ENCODE measurements at places on chromosomes 6 and 20.

DNA sequence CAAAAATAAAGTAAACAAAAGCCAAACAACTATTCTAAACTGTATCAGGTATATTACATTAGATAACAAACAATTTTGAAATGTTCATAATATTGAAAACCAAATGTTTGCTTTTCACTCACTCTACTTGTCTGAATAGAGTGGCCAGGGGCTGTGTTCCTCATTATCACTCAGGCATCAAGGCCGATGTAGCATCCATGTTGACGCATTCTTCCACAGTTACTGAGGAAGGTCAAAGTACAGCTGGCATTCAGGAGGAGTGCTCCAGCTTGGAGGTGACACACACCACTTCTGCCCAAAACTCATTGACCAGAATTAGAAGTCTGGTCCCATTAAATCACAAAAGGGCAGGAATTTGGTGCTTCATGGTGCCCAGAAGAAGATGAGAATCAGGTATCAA, 137.6 kb upstream of the MANEA start:
- no peak for DNase-seq

DNA sequence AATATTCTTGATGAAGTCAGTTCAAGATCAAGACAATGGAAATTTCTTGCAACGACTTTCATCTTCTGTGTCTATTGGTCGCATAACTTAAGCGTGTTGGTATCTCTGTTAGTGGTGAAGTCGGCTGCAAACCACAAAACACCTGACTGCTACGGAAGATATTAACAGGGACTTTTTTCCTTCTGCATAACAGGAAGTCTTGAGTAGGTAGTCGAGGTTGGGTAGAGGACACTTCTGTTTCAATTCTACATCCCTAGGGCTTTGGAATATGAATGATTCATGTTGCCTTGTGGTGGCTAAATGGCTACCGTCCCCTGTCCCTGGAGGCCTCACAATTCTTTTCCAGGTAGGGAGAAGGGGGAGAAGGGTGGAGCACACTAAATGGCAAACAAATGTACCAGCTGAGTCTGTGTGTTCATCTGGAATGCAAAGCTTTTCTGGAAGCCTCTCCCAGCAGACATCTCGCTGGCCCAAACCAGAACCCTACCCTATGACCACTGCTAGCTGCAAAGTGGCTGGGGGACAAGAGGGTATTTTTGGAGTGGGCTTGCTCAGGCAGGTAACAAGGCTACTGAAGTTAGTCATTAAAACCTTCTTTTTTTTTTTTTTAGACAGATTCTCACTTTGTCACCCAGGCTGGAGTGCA, 34.6 kb upstream of the NKX2-2 start:
- no peak for DNase-seq

DNA sequence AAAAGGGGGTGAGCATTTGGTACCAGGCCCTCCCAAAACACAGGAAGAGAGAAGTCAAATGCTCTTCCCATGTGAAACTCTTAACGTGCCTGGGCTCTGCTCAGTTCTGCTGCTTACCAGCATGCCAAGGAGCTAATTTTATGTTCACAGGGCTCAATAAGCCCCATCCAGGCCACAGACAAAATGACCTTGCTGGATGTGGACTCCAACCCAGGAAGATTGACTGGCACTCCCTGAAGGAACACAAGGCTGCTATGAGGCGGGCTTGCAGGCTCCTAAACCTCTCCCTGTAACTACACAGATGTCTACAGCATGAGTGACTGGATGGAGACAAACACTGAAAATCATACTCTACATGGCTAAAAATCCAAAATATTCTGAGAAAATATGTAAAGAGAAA, 50.6 kb downstream of the CHD6 start:
- no peak for DNase-seq

GRCh38 chr6:3406362-3406821, 50.5 kb downstream of the SLC22A23 start:
- DNase-seq, result no peak

DNA sequence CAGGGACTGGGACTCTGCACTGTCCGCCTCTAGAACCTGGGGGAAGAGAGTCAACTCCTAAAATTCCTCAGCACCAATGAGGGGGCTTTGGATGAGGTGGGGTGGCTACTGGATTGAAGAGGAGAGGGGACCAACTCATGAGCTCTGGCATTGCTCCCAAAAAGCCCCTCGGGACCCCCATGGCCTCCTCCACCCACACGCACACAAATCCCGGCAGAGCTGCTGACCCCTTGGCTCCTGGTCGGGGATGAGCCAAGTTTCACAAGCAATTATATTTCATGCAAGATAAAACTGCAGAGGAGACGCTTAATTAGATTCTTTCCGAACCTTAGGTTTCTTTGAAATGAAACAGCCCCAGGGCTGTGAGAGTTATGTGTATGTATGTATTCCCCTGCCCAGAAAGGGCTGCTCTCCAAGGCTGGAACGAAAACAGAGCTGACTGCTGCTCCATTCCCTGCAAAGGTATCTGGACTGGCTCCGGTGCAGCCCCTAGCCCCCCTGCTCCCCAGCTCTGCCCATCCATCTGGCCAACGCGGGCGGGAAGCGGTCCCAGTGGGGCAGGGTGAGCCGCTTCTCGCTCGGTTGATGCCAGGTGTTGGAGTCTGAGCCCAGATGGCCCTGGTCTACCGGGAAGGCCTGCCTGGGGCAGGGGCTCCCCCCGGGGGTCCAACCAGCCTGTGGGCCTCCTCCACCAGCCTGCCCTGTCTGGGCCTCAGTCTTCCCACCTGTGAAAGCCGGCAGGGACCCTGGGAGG, 46.8 kb upstream of the STX16 start:
- DNase-seq, result no peak

DNA sequence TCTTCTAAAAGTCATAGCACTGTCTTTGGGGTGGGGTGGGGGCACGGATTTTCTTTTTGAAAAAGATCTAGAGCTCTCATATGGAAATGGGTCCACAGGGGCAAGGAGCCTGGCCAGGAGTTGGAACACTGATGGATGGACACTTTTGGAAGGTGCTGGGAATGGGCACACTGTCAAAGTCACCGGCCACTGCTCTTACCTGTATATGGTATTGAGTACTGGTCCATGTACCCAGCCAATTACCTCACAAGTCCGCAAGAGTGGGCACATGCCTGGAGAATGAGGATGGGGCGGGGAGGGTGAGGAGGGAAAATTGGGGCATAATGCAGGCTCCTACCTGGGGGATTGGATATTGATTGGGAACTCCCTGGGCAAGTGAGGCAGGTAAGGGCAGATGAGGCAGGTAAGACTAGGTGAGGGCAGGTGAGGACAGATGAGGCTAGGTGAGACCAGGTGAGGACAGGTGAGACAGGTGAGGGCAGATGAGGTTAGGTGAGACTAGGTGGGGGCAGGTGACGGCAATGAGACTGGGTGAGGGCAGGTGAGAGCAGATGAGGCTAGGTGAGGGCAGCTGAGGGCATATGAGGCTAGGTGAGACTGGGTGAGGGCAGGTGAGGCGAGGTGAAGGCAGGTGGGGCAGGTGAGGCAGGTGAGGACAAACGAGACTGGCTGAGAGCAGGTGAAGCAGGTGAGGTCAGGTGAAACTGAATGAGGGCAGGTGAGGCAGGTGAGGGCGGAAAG, 167.9 kb downstream of the NRN1 start:
- DNase-seq, result no peak

- no peak for DNase-seq
These were observed 20.7 kb downstream of the GATA5 start for GRCh38 chr20:62454904-62455636.

- no peak for DNase-seq
These were observed 208.6 kb upstream of the AGPAT4 start for GRCh38 chr6:161482517-161482858.

GRCh38 chr20:41133709-41134361, 3.5 kb upstream of the PLCG1 start:
- DNase-seq, result peak; percentile 68

DNA sequence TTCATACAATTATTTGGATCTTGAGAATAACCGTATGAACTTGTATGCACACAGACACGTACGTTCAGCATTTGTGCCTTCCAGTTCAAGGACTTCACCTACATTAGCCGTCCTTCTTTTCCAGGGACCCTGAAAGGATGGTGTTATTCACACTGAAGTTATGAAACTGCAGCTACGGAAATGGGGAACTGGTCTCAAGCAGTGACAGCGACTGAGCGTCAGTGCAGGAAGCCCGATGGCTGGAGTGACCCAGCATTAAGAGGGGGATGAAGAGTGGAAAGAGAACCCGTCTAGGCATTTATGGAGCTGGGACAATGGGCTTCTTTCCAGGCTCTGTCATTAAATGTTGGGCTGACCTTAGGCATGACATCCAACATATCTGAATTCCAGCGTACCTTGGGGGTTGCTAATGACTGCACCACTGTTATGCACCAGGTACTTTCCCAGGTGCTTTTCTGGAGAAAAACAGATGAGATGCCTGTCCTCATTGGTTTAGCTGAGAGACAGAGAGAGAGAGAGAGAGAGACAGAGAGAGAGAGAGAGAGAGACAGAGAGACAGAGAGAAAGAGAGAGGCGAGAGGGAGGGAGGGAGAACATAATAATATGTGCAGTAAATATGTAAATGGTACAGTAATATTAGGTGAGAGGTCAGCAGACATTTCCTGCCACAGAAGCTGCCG, 204.7 kb upstream of the EXOC2 start:
- DNase-seq, result no peak

GRCh38 chr6:16146028-16146427, 17.1 kb downstream of the MYLIP start:
- DNase-seq, result no peak

Data from head of caudate nucleus (tissue), 42 donors.